ENCODE measurements at places on chromosomes 13 and 19. TPM values are rescaled to one million over a fixed set of nuclear protein-coding genes. Genes with fewer than 3 reads are reported as not detected.

The CCDC8 gene
- total RNA-seq = 27.5 TPM

The ENOX1 gene
- 0.07 TPM for total RNA-seq

The LILRB4 gene
- not detected for total RNA-seq

- H3K4me1 ChIP-seq = no peaks in the 10 kb centered on the region
- no peak overlapping the region for H3K4me3 ChIP-seq
- H3K27me3 ChIP-seq = no peaks in the 10 kb centered on the region
- no peak for DNase-seq
- no peak overlapping the region for H3K27ac ChIP-seq
These were observed 24.4 kb downstream of the MARK4 start for GRCh38 chr19:45275370-45275971.

DNA sequence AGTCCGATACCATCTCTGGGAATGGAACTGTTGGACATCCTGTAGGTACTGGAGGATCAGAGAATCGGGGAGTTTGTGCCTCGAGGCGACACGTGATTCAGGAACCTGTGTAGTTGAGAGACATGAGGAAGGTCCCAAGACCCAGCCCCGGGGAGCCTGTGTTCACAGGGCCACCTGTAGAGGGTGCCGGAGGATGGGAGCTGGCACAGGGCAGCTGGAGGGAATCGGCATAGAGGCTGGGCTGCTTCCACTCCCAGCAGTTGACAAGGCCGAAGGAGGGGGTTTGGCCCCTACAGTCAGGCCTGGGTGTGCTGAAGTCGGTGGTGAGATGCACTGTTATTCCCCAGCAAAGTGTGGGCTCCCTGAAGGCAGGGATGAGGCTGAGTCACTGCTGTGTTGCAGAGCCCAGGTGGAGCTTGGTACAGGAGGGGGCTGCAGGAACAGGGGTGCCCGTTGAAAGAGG is 2.5 kb upstream of the ISYNA1 start:
- no peaks in the 10 kb centered on the region for H3K27me3 ChIP-seq
- no peak overlapping the region for H3K27ac ChIP-seq
- H3K4me3 ChIP-seq = no peak overlapping the region
- H3K4me1 ChIP-seq = peaks cover 15% of the 10 kb centered on the region

GRCh38 chr13:28471421-28471820 is 23.5 kb downstream of the FLT1 start:
- H3K27me3 ChIP-seq = no peaks in the 10 kb centered on the region
- no peak overlapping the region for H3K4me3 ChIP-seq
- no peaks in the 10 kb centered on the region for H3K4me1 ChIP-seq
- no peak for DNase-seq

- no peak overlapping the region for H3K4me3 ChIP-seq
- no peak overlapping the region for H3K27ac ChIP-seq
- no peaks in the 10 kb centered on the region for H3K27me3 ChIP-seq
- no peaks in the 10 kb centered on the region for H3K36me3 ChIP-seq
- no peak for DNase-seq
These were observed 184.6 kb upstream of the NBEA start for GRCh38 chr13:34757441-34757840.

DNA sequence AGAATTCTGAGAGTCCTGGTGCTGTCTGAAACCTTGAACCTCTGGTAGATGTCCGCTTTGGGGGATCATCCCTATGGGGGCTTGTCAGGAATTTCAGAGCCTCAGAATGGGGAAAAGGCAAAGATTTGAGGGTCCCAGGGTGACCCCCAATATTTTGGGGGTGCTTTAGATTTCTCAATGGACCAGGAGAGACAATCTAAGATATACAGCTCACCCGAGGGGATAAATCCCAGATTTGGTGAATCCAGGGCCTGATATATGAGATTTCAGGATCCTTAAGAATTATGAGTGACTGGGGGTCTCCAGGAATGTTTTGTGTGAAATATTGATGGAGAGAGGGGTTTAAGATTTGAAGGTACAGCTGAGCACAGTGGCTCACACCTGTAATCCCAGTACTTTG is 3.3 kb downstream of the CAPN12 start:
- H3K36me3 ChIP-seq = no peaks in the 10 kb centered on the region
- H3K27ac ChIP-seq = no peak overlapping the region
- H3K4me3 ChIP-seq = no peak overlapping the region
- DNase-seq = no peak
- H3K4me1 ChIP-seq = no peaks in the 10 kb centered on the region

DNA sequence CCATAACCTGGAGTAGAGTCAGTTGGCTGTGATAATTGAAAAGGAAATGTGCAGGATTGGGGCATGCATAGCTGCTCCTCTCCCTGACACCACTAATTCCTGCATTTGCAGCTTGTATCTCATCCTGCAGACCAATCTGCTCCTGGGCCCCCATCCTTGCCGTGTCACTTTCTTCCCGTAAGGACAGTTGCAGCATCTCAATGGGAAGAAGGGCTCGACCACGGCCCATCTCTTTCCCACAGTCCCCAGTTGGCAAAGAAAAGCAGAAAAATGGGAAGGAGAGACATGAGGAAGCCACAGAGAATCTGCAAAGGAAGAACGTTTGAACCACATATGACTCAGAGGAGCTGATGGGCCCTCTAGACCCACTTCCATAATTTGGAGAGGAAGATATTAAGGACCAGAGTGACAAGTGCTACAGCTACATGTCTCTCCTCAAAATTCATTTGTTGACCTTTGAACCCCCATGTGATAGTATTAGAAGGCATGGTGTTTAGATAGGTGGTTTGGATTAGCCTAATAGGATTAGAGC is 1.8 kb upstream of the SIGLEC12 start:
- no peak for DNase-seq
- no peaks in the 10 kb centered on the region for H3K36me3 ChIP-seq
- no peaks in the 10 kb centered on the region for H3K4me1 ChIP-seq
- no peaks in the 10 kb centered on the region for H3K27me3 ChIP-seq
- no peak overlapping the region for H3K27ac ChIP-seq

The CYP2A7 gene
- total RNA-seq = not detected

DNA sequence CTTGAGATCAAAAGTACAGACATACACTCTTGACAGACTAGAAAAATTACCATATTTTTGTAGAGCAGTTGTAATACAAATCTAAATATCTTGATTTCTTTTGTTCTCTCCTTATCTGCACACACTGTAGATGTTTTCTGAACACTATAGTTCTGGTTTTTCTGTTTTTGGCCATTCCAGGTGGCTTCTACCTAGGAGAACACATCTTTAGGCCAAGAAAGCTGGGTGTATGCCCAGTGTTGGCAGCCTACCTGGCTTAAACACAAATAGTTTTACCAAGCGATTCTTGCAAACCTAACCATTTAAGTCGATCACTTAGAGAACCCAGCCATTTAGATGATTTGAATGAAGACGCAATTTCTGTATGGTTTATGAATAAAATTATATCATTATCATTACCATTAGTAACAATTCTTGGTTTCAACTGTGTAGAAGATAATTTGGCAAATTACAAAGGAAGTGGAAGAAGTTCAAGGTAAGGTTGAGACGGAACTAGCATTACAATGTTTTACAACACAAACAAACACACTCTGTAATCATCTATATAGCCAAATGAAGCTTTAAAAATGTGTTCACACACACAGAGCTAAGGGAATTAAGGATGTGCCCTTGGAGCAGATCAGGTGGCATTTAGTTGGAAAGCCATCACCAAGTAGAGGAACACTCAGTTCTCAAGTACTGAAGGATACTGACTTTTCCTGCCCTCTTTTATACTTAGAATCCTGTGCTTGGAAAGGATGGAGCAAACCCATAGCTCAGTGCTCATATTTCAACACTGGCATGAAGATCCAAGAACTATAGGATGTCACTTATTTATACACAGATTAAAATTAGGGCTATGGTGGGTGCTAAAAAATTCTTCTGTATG is 36.2 kb downstream of the ERCC5 start:
- H3K36me3 ChIP-seq = no peaks in the 10 kb centered on the region
- no peaks in the 10 kb centered on the region for H3K4me1 ChIP-seq
- no peak overlapping the region for H3K27ac ChIP-seq
- no peak for DNase-seq
- H3K4me3 ChIP-seq = no peak overlapping the region

The ERCC2 gene
- 76.7 TPM for total RNA-seq

- DNase-seq = no peak
- no peak overlapping the region for H3K27ac ChIP-seq
- no peak overlapping the region for H3K4me3 ChIP-seq
- H3K27me3 ChIP-seq = no peaks in the 10 kb centered on the region
- no peaks in the 10 kb centered on the region for H3K4me1 ChIP-seq
These were observed 27.5 kb upstream of the OBI1 start for GRCh38 chr13:78686461-78686860.

- H3K4me1 ChIP-seq = no peaks in the 10 kb centered on the region
- no peaks in the 10 kb centered on the region for H3K27me3 ChIP-seq
- H3K36me3 ChIP-seq = no peaks in the 10 kb centered on the region
These were observed 68.2 kb downstream of the ITGBL1 start for GRCh38 chr13:101520672-101521071.

- no peaks in the 10 kb centered on the region for H3K27me3 ChIP-seq
- no peaks in the 10 kb centered on the region for H3K4me1 ChIP-seq
- no peak for DNase-seq
- H3K27ac ChIP-seq = no peak overlapping the region
- H3K36me3 ChIP-seq = no peaks in the 10 kb centered on the region
- H3K4me3 ChIP-seq = no peak overlapping the region
These were observed 57.7 kb downstream of the ATP8A2 start for GRCh38 chr13:25429466-25429865.

The PTH2 gene
- total RNA-seq = not detected

Measured in endodermal cell (in vitro differentiated cells).